ENCODE measurements at places on chromosomes 5 and 9.

DNA sequence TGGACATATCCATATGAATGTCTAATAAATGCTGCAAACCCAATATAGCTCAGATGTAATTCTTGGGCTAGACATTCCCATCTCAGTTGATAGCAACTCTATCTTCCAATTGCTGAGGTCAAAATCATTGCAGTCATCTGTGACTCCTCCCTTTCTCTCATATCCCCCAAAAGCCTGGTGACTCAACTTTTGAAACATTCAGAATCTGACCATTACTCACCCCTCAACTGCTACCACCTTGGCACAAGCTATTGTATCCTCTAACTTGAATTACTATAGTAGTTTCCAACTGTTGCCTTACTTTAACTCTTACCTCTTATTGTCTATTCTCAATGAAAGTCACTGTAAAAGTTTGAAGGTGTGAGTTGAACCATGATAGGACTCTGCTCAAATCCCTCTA lies 600.1 kb upstream of the RGMB start:
- DNase-seq: no peak

DNA sequence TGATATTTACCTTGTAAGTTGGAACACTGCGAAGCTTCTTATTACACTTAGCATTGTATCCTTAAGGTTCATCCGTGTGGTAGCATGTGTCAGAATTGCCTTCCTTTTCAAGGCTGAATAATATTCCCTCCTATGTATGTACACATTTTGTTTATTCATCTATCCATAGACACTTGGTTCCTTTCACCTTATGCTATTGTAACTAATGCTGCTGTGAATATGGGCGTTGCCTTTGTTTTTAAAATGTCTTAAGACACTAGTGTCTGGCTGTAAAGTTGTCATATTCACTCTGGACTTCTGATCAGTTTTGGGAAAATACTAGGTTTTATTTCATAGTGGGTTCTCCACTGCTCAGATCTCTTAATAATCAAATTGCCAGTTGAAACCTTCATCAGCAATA lies 383.3 kb upstream of the PRR16 start:
- no peak for DNase-seq

- DNase-seq: no peak
Measured at GRCh38 chr5:126334760-126335159, 88.4 kb upstream of the GRAMD2B start.

- DNase-seq: peak; percentile 46
Measured at GRCh38 chr9:99000476-99001395, 57.0 kb downstream of the COL15A1 start.

- DNase-seq: no peak
Measured at GRCh38 chr9:33823801-33824200, 6.8 kb downstream of the UBE2R2 start.

- DNase-seq: no peak
Measured at GRCh38 chr5:140926443-140927227, 536 bp downstream of the PCDHAC1 start.

GRCh38 chr5:181211208-181211607 lies 6.2 kb upstream of the TRIM7 start:
- DNase-seq: no peak

GRCh38 chr5:90099099-90099498 lies 310.5 kb downstream of the CETN3 start:
- DNase-seq: no peak

GRCh38 chr5:29005386-29005785 lies 1967.0 kb upstream of the CDH9 start:
- DNase-seq: no peak

DNA sequence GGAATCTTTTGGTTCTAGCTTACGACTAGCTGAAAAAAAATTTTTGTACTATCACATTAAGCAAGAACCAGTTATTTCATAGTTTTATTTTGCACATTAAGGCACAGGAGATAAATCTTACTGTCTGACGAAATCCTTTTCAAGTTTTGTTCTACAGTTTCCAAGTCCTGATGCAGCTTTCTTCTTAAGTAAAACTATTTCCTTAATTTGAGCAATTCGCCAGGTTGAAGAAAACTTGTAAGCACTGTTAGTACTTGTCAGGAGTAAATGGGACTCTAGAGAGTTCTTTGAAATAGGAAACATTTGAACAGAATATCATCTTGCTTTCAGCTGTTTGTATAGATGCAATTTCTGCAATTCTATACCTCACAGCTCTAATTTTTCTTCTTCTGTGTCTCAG lies 318.8 kb upstream of the ELAVL2 start:
- DNase-seq: no peak

DNA sequence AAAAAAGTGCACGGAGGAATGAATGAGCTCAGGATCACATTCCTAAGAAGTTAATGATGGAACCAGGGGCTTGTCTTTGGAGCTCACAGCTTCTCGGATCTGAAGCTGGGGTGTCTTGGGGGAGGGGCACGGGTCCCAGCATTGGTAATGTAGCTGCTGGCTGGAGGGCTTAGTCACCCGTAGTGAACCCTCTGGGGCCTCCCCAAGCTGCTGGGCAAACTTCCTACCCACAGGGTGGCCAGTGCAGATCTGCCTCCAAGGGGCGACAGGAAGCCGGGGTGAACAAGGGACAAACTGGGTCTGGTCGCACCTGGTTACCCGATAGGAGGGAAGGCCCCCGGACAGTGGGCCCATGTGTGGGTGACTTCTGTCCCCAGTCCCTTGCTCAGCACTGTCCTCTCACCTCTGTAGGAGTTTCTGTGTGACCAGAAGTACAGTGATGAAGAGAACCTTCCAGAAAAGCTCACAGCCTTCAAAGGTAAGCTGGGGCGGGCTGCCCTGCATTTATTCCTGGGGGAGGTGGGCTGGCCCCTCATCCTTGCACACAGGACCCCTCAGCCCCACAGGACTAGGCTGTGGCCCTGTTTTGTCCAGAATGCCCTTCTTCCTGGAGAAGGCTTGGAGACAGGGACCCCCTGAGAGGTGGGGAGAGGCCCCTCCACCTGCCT lies 14.1 kb upstream of the NUP214 start:
- no peak for DNase-seq

- DNase-seq: no peak
Measured at GRCh38 chr9:96089452-96090085, 212.4 kb downstream of the HSD17B3 start.

GRCh38 chr5:149207831-149208230 lies 63.8 kb upstream of the AFAP1L1 start:
- no peak for DNase-seq

DNA sequence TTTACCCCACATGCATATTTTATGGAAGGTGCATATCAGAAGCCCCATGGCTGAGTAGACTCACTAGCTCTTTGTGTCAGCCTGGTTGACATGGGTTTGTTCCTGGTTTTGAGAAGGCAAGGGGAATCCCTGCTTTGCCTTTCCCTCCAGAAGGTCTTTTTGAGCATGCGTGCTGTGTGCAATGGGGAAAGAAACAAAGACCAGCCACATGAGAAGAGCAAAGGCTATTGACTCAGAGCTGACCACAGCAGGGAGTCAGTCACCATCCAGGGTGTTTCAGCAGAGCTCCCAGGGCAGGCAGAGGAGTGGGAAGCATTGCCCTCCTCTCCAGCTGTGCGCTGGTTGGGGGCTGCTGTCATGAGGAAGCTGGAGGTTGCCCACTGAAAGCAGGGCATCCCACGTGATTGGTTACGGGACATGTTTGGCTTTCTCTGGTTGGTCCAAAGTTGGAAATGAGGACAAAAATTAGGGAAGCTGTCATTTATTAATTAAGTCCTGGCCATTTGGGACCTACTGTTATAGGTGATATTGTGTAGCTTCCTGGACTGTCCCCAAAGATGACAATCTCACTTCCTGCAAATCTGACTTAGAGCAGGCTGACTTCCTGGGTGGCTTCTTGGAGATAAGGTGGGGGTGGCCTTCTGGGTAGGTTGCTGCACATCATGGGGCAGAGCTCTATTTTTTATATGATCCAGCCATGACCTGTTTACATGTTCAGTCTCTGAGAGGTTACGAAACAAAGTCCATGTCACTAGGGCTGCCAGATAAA lies 48.9 kb upstream of the TDRD7 start:
- peak; percentile 24 for DNase-seq

- no peak for DNase-seq
Measured at GRCh38 chr5:178474562-178475184, 115.5 kb downstream of the COL23A1 start.

GRCh38 chr9:21961569-21961968 lies 32.6 kb downstream of the CDKN2A start:
- no peak for DNase-seq

DNA sequence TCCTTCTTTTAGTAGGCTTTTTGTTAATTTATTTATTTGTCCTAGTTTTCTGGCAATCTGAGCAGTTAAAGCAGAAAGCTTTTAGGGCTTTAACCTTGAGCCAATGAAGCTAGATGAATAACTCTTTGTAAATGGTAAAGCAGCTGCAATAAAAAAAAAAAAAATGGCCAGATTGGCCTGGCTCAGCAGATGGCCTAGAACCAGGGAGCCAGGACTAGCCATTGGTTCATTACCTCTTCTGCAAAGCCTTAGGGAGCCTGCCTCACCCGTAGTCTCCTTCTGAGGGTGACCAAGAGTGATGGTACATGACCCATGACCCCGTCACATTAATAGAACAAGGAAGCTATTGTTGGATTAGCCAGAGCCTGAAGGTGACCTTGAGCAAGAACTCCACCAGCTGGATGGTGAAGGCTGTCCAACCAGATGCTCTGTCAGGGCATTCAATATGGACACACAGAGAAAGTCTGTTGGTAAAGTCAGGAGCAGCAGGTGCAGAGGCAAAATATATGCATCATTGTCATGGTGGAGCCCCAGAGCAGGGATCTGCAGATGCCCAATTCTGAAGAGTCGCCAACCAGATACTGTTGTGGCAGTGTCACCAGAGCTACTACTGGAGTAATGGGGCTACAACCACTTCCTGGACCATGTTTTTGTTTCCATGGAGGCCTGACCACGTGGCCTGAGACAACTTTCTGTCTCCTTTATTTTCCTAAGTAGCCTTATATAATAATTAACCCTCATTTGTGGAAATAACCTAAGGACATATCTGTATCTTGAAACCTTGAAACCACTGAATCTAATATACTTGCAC lies 100.7 kb downstream of the MTX3 start:
- no peak for DNase-seq

DNA sequence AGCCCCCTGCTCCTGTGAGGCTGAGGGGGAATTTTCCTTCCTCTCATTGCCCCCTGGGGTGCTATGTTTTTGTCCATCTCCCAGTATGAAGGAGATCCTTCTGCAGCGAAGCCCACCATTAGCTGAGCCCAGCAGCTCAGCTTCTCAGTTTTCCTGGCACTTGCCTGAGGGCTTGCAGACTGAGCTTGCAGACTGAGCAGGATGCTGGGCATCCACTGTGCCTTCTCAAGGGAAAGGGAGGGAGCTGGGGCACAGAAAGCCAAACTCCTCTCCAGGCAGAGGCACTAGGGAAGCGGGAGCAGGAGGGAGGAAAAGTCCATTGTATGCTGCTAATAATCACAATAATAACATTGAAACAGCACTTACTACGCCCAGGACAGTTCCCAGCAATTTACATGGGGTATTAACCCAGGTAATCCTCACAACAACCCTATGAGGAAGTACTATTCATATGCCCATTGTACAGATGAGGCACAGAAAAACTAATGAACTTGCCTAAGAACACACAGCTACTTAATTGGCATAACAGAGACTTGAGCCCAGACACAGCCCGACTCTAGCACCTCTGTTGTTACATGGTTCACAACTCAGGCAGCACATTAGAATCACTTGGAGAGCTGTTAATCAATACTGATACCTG lies 86.9 kb upstream of the SSBP2 start:
- no peak for DNase-seq

DNA sequence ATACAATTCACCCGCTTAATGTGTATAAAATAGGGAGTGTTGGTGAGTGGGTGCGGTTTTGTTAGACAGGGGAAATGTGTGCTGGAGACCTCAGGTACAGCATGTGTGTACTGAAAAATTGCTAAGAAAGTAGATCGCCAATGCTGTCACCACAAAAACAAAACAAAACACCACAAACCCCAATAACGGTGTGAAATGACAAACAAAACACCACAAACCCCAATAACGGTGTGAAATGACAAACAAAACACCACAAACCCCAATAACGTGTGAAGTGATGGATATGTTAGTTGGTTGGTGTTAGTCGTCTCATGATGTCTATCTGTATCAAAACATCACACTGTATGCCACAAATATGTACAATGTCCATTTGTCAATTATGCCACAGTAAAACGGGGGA lies 14.2 kb upstream of the GFPT2 start:
- DNase-seq: no peak

- DNase-seq: no peak
Measured at GRCh38 chr9:13597427-13597826, 317.9 kb upstream of the MPDZ start.

GRCh38 chr5:123752552-123753179 lies 240.7 kb downstream of the CSNK1G3 start:
- no peak for DNase-seq

- DNase-seq: no peak
Measured at GRCh38 chr5:17891881-17892280, 257.6 kb downstream of the TAF11L14 start.

- DNase-seq: no peak
Measured at GRCh38 chr9:133640580-133641395, 4.6 kb downstream of the DBH start.

DNA sequence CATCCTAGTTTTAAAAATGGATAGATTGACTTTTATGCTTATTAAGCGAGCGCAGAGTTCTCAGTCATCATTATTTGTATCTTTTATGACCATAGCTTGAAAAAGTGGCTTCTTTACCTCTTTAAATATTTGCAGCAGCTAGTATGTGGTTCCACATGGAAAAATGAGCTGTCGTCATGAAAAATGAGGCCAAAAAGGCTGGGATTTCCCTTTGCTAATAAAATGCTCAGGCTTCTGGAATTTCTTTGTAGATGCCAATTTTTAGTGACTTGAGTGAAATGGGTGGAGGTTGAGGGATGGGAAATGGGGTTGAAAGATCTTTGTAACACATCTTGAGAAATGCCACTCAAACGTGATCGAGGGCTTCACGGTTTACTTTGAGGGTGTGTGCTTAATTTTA lies 35.2 kb downstream of the RAI14 start:
- no peak for DNase-seq

Data from GF-D8 (cell line).